ENCODE measurements at places on chromosomes 11 and 22. TPM values are rescaled to one million over a fixed set of nuclear protein-coding genes. Genes with fewer than 3 reads are reported as not detected.

C11orf87 gene
- total RNA-seq, result not detected

OTUB1 gene
- 114 TPM for total RNA-seq

CFAP300 gene
- total RNA-seq, result 3.3 TPM

GLYAT gene
- total RNA-seq, result not detected

FEN1 gene
- total RNA-seq, result 47.1 TPM

Measured in bronchus fibroblast of lung (primary cell).